ENCODE measurements at places on chromosomes 13 and 19. TPM values are rescaled to one million over a fixed set of nuclear protein-coding genes. Genes with fewer than 3 reads are reported as not detected.

The MUC16 gene
- under 0.01 TPM for total RNA-seq

The KLK14 gene
- not detected for total RNA-seq

The CCNA1 gene
- total RNA-seq = 2.2 TPM

The ABHD13 gene
- 11.6 TPM for total RNA-seq

The FFAR3 gene
- 0.13 TPM for total RNA-seq

DNA sequence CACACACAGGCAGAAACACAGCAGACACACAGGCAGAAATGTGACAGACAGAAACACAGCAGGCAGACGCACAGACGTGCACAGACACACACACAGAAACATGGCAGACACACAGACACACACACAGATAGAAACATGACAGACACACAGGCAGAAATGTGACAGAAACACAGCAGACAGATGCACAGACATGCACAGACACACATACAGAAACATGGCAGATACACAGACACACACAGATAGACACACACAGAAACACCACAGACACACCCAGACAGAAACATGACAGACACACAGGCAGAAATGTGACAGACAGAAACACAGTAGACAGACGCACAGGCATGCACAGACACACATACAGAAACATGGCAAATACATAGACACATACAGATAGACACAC is 1.3 kb downstream of the TBXA2R start:
- no peak for ATAC-seq

- no peak for ATAC-seq
These were observed at the start of gene USHBP1 for GRCh38 chr19:17264641-17264979. Gene USHBP1, minus strand, starts transcription at chr19:17264745. Its CDS starts 446 bp downstream, at chr19:17264299.

DNA sequence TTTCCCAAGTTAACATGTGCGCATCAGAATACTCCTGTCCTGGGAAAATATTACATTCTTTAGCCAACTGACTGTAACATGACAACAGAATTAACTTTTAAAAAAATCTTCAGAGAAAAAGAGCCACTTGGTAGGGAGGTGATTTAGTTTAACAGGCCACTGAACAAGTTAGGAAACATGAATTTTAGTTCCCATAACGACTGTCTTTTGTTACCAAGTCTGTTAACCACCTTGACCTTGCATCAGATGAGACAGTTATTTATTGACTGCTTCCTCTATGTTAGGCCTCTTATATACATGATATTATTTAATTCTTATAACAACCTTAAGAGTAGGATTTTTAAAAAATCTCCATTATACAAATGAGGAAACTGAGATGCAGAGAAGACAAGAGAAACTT is 268.6 kb downstream of the NDFIP2 start:
- no peak for ATAC-seq

GRCh38 chr19:46717034-46717715 is at the start of gene PRKD2:
Gene PRKD2, minus strand, starts transcription at chr19:46717114. Its CDS starts 744 bp downstream, at chr19:46716370.
- ATAC-seq = peak; percentile 89

- ATAC-seq = no peak
These were observed 49.1 kb upstream of the FLT1 start for GRCh38 chr13:28544026-28544425.
